Prostate gland (tissue), 2 donors: ENCODE measurements at places on chromosomes 12 and 14.

GRCh38 chr14:24147761-24148428, 597 bp downstream of the RNF31 start:
- peak overlapping the region; percentile 92 for H3K4me3 ChIP-seq
- H3K4me1 ChIP-seq: peaks cover 11% of the 10 kb centered on the region
- H3K36me3 ChIP-seq: peaks cover 18% of the 10 kb centered on the region
- peak overlapping the region; percentile 94 for H3K27ac ChIP-seq
- no peak for DNase-seq

- no peaks in the 10 kb centered on the region for H3K4me1 ChIP-seq
- DNase-seq: no peak
- H3K36me3 ChIP-seq: no peaks in the 10 kb centered on the region
These were observed 85.2 kb downstream of the TMTC3 start for GRCh38 chr12:88227263-88227662.

DNA sequence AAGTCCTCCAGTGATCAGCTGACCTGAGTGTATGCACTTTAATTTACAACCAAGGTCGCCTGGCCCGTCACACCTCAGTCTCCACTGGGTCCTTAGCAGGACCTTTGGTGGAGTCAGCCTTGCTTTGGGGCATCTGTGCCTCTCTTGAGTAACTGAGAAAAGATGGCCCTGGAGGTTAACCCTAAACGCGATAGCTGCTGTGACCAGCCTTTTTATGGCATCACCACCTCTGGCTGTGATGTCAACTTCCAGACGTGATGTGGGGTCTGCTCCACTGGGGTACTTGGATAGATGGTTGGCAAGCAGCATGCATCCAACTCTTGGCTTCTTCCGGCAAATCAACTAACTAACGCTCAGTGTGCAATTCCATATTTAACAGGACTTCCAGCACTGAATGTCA, 122.8 kb upstream of the RTL1 start:
- no peaks in the 10 kb centered on the region for H3K27me3 ChIP-seq
- H3K27ac ChIP-seq: no peak overlapping the region
- DNase-seq: no peak

- H3K27ac ChIP-seq: no peak overlapping the region
- H3K36me3 ChIP-seq: no peaks in the 10 kb centered on the region
- H3K4me3 ChIP-seq: no peak overlapping the region
- no peak for DNase-seq
These were observed 7.7 kb downstream of the SLC6A13 start for GRCh38 chr12:254912-255311.

DNA sequence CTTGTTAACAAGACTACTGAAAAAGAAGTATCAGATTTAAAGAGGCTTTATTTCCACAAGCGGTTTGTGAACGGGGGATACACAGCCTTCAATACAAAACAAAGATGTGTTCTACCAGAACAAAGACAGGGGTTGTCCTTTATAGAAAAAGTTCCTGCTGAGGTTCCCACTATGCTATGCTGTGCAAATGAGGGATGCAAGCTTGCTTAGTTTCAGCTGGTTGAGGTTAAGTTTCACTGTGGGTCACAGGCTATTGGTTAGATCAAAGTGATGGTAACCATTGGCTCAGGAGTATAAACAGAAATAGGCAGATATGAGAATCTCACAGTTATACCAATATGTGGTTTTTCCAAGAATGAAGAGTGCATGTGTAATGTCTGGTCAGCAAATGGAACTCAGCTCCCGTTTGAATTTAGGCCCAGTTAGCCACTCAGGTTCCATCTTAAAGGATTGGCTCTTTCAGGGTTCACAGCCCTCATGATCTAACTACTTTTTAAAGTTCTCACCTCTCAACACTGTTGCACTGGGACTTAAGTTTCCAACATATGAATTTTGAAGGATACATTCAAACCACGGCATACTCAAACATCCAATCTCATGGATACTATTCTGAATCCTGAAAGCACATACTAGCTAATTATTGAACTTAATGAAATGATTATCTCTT, 215.4 kb upstream of the DCN start:
- no peaks in the 10 kb centered on the region for H3K36me3 ChIP-seq
- no peaks in the 10 kb centered on the region for H3K27me3 ChIP-seq
- H3K4me1 ChIP-seq: no peaks in the 10 kb centered on the region

- no peak for DNase-seq
- no peaks in the 10 kb centered on the region for H3K36me3 ChIP-seq
- H3K27me3 ChIP-seq: no peaks in the 10 kb centered on the region
- H3K4me1 ChIP-seq: peaks cover 9% of the 10 kb centered on the region
These were observed 164.2 kb upstream of the MYL2 start for GRCh38 chr12:111084605-111085004.

DNA sequence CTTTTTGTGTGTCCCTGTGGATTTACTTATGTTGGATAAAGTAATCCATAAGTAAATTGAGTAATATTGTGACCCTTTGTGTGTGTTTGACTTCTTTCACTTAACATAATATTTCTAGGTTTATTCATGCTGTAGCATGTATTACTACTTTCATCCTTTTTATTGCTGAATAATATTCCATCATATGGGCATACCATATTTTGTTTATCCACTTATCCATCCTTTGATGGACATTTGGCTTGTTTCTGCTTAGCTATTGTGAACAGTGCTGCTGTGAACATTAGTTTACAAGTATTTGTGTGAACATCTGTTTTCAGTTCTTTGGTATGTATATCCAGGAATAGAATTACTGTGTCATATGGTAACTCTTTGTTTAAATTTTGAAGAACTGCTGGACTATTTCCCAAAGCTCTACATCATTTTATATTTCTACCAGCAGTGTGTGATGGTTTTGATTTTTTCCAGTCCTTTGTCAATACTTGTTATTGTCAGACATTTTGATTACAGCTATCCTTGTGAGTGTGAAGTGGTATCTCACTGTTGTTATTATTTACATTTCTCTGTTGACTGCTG, 25.2 kb downstream of the G2E3 start:
- H3K4me3 ChIP-seq: no peak overlapping the region
- H3K36me3 ChIP-seq: no peaks in the 10 kb centered on the region
- no peaks in the 10 kb centered on the region for H3K4me1 ChIP-seq
- no peaks in the 10 kb centered on the region for H3K27me3 ChIP-seq
